Stomach (tissue), 19 donors: ENCODE measurements at places on chromosomes 11 and 22. TPM values are rescaled to one million over a fixed set of nuclear protein-coding genes. Genes with fewer than 3 reads are reported as not detected.

LTO1 gene
- polyA plus RNA-seq, result 23.1 TPM

H19 gene
- 58.0 TPM for polyA plus RNA-seq

MMP20 gene
- polyA plus RNA-seq, result not detected

SERHL2 gene
- polyA plus RNA-seq, result 4.3 TPM

AIP gene
- 84.2 TPM for polyA plus RNA-seq

SLCO2B1 gene
- polyA plus RNA-seq, result 3.3 TPM

OR52A1 gene
- not detected for polyA plus RNA-seq

MYRF gene
- 45.9 TPM for polyA plus RNA-seq

PRAME gene
- polyA plus RNA-seq, result not detected

GRCh38 chr22:17945888-17946648 is 78.3 kb downstream of the MICAL3 start:
- DNase-seq, result no peak

DNA sequence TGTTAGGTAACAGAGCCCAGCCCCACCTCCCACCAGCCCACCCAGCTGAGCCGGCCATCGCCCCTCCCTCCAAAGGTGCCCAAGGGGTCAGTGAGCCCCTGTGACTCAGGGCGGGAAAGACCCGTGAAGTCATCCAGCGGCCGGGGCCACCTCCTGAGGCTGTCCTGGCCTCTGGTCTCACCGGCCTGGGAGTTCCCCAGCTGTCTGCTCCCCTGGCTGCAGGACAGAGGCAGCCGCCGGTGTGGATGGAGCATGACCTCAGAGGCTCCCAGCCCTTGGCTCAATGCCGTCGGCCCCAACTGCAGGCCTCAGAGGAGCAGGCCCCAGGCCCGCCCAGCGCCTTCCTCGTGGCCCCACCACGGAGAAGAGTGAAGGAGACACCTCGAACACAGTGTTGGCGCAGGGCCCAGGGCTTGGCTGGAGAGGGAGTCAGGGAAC is 28.7 kb downstream of the RPL3 start:
- peak; percentile 63 for DNase-seq

- DNase-seq, result no peak
Observed at GRCh38 chr11:122186439-122187080, 70.5 kb upstream of the BLID start.

GRCh38 chr22:48503876-48504275 is 1323.8 kb downstream of the BRD1 start:
- no peak for DNase-seq

- no peak for DNase-seq
Observed at GRCh38 chr11:131932584-131933325, 562.3 kb downstream of the NTM start.

DNA sequence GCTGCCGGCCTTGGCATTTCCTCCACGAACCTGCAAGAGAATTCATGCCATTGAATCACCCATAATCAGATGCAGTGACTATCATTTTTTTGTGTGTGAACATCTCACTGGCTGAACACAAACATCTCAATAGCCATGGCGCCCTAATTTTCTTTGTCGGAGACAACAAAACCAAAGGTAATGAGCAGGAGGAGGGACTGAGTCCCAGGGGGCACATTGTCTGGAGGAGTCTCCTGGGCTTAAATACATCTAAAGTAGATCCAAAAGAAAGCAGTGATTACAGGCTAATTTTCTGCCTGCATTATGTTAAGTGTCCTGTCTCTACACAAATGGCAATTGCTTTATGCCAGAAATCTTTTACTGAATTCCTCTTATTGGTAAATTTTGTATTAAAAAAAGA is 113.5 kb downstream of the NTM start:
- DNase-seq, result no peak

- DNase-seq, result peak; percentile 54
Observed at GRCh38 chr11:118619444-118620197, 12.2 kb downstream of the PHLDB1 start.

DNA sequence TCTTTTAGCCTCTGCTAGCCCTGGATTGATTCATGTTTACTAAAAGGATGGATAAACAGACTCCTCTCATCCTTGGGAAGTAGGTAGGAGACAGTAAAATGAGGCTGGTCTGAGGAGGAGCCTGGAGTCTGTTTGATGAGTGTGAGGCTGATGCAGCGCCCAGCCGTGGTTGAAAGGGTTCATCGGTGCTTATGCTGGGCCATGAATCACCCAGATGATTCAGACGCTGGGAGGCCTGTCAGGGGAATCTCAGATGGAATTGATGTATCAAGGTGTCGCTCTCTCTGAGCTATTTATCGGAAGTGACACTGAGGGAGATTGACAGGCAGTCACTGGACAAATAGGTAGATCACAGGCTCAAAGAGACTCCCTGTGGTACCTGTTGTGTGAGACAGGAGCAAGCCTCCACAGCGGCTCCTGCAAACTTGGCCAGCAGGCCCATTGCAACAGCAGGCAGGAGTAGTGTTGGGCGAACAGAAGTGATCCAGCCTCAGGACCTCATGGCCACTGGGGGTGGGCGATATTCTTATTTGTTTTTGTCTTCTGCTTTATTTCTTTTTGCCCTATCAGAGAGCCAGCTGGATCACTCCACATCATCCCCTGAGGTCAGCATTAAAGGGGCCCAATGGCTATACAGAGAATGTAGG is 109.9 kb upstream of the CADM1 start:
- DNase-seq, result no peak

DNA sequence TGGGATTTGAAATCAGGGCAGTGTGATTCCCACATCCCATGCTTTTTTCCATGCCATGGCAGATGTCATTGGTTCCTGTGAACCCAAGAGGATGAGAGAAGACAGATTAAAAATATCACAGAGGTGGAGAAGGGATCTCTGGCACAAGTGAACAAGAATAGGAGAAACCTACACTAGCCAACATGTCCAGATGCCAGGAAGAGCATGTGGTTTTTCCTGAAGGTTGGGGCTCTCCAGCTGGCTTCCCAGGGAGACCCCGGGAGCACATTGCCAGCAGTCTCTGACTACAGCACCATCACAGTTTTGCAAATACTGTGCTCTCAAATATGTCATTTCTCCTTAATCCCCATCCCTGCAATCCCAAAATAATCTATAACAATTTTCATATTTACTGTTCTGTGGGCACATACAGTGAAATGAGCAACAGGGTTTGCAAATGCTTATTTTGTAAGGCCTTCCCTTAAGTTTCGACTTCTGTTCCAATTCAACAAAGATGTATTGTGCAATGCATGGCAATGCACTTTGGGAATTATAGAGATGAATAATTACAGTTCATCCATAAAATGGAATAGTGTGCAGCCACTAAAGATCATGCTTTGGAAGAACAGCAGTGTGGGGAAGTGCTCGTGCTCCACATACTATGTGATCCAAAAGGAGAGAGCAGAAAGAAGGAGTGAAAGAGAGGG is 4.8 kb downstream of the ANKK1 start:
- DNase-seq, result no peak

DNA sequence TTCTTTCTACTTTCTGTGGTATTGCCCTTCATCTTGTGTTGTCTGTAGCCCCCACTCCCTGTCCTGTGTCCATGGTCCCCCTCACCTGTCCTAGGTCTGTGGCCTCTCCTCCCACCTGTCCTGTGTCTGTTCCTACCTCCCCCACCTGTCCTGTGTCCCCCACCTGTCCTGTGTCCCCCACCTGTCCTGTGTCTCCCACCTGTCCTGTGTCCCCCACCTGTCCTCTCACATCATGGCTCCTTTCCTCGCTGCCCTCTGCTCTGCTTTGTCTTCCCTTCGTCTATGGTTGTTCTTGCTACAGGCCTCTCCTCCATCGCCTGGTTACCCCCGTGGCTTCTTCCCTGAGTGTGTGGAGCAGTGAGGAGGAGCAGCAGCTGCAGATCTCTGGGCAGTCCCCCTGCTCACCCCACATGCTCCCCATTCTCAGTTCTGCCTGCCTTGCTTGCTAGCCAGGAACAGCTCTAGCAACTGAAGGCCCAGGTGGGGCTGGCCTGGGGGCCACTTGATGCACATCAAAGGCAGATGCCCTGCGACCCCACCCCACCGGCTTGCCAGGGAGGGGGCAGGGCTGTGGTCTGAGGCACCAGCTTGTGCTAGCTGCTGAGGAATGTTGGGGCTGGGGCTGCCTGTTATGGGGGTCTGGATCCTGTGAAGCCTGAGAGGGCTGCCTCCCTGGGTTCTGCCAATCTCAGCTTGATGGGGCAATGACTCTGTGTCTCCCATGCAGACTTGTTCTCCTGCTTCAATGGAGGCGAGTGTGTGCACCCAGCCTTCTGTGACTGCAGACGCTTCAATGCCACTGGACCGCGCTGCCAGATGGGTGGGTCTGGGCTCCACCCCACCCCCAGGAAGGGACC is 5.6 kb downstream of the OTOG start:
- DNase-seq, result no peak

GRCh38 chr11:72370201-72370600 is 64.1 kb downstream of the CLPB start:
- DNase-seq, result no peak

DNA sequence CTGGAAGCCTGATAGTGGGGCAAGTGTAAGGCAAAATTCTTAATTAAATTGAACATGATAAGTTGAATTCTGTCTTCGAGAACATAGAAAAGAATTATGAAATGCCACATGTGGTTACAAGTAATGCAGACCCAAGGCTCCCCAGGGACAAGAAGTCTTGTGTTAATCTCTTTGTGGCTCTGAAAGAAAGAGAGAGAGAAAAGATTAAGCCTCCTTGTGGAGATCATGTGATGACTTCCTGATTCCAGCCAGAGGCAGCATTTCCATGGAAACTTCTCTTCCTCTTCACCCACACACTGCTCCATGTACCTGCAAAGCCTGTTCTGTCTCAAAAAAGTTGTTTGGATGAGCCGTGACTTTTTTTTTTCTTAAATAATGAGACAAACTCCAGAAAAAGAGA is 1.9 kb upstream of the TYR start:
- no peak for DNase-seq

DNA sequence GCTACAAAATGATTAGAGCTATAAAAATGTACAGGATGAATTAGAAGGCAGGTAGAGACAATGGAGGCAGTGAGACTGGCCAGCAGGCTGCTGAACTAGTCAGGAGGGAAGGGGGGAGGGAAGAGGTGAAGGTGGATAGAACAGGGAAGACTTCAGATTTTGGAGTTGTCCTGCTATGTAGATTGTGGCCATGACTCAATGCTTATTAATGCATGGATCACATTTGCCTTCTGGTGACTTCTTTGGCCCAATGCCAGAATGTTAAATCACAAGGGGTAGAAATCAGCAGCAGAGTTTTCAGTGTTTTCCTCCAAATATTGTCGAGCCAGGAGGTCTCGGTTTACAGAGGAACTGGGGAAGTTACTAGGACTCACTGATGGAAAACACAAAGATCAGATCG is 346.6 kb downstream of the AASDHPPT start:
- no peak for DNase-seq

- DNase-seq, result peak; percentile 50
Observed at GRCh38 chr11:57597916-57598830, 688 bp downstream of the SERPING1 start.

- peak; percentile 31 for DNase-seq
Observed at GRCh38 chr11:31817054-31817620, 6.0 kb upstream of the PAX6 start.

- no peak for DNase-seq
Observed at GRCh38 chr11:68660066-68660810, 24.1 kb upstream of the GAL start.

- DNase-seq, result peak; percentile 50
Observed at GRCh38 chr11:82790723-82791484, 57.2 kb upstream of the FAM181B start.

- no peak for DNase-seq
Observed at GRCh38 chr11:35170503-35170902, 31.5 kb downstream of the CD44 start.

GRCh38 chr11:14764179-14764578 is 120.6 kb downstream of the PDE3B start:
- no peak for DNase-seq
